ENCODE measurements at places on chromosomes 6 and 20.

GRCh38 chr6:4274382-4275082, 139.2 kb upstream of the ECI2 start:
- DNase-seq, result no peak

GRCh38 chr20:44231193-44231592, 15.9 kb upstream of the GDAP1L1 start:
- DNase-seq, result no peak

- no peak for DNase-seq
Measured at GRCh38 chr6:149499066-149499465, 14.3 kb upstream of the ZC3H12D start.

DNA sequence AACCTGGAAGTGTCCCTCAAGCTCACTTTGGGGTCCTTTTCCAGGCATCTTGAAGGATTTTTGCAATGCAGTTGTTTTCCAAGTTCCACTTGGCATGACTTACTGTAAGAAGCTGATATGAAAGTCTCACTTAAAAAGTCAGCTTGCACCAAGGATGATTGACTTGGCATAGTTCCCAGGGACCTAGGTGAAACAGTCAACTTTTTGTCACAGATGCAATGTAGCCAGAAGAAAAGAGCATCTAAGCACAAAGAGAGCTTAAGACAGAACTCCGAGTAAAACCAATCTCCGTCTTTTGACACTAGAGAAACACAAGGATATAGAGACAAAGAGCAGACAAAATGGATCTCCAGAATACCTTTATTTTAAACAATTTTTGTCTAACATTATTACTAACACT, 2.6 kb upstream of the ZSCAN12 start:
- no peak for DNase-seq

- no peak for DNase-seq
Measured at GRCh38 chr6:66048684-66049474, 341.9 kb upstream of the EYS start.

DNA sequence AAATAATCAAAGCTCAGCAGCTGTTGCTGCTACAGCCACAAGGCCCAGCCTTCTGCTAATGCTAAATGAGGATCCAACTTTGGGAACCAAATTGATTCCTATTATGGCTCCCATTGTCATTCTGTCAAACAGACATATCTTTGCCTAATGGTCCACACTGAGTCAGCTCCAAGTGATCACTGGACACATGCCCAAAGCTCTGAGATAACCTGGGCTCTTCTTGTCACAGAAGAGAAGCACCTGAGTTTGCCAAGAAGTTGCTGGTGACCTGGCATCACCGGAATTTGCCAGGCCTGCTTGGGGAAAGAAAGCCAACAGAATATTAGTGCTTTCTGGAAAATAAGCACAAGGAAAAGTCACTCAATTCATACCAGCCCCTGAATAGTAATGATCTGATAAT, 5.8 kb downstream of the TNFRSF21 start:
- DNase-seq, result no peak

GRCh38 chr6:154408891-154409500, 52.4 kb upstream of the IPCEF1 start:
- DNase-seq, result no peak

DNA sequence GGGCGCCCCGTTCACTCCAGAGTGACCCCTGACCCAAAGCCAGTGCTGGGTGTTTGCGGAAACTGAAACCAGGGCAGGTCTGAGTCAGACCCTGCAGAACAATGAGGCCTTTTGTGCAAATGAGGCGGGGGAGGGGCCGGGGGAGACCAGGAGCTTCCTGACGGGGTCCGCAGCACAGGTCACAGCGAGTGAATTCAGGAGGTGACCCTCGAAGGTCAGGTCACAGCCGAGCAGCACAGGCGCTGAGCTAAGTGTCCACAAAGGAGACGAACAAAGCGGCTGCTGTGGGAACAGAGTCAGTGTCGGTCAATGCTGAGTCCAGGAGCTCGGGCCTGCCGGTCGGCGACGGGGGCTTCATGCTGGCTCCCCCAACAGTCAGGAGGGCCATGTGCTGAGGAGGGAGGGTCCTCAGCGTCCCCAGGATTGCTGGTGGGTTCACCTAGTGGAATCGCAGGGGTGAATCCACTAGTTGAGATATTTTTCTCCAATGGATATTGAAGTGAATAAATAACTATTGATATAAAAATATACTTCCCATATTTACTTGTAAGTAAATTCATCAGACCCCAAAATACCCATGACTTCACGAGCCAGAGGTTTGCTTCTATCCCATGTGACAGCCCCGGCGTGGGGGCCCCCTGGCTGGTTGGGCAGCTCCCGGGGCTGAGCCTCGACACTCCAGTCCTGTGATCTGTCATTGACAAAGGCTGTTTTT, 188.4 kb upstream of the SULF2 start:
- DNase-seq, result no peak

GRCh38 chr6:139711804-139712585, 337.5 kb upstream of the CITED2 start:
- no peak for DNase-seq

- no peak for DNase-seq
Measured at GRCh38 chr6:111598181-111598580, 7.5 kb downstream of the TRAF3IP2 start.

- DNase-seq, result no peak
Measured at GRCh38 chr6:34834789-34835518, 43.1 kb downstream of the BLTP3A start.

DNA sequence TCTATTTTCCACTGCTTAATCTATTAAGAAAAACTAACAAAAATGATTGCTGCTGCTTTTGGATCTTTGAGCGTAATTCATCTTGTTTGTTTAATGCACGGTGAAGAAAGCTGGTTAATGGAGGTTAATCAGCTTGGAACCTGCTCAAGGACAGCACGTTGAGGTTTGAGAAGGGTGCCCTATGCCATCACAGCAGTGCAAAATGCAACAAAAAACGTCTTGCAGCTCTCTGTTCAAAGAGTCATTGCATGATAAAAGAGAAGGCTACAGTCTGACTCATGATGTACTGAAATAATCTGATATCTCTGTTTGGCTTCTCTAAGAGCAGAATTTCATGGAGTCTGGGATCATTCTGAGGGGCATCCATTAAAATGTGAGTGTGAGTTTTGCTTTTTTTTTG, 80.6 kb upstream of the PREP start:
- no peak for DNase-seq

DNA sequence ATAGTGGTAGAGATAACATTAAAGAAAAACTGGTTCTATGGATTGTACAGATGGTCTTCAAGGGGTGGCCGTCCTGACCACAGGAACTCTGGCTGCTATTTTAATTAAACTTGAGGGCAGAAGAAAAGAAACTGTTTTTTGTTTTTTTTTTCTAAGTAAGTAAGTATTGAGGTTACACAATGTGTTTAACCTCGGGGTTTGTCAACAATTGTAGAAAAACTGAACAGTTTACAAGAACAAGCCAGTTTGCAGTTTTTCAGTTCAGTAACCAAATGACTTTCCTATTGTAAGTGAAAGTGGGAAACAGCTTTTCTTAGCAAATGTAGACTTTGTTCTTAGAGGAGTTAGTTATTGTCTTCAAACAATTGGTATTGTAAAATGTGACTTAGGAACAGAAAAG, 77.0 kb downstream of the PLCB1 start:
- DNase-seq, result no peak

GRCh38 chr20:63831993-63832686, 1.1 kb upstream of the ZBTB46 start:
- DNase-seq, result no peak

DNA sequence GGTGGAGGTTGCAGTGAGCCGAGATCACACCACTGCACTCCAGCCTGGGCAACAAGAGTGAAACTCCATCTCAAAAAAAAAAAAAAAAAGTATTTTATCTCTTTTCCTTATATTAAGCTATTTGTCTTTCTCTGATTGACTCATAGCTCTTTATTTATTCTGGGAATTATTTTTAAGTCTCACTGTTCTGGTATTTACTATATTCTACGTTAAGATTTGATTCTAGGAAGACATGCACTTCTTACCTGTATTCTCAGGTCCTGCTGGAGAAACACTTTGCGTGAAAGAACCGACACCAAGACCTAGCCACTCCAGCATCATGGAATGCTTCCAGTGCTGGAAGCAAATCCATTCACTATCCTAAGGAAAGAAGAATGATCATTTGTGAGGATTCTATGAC, 17.6 kb downstream of the ZNFX1 start:
- DNase-seq, result no peak

DNA sequence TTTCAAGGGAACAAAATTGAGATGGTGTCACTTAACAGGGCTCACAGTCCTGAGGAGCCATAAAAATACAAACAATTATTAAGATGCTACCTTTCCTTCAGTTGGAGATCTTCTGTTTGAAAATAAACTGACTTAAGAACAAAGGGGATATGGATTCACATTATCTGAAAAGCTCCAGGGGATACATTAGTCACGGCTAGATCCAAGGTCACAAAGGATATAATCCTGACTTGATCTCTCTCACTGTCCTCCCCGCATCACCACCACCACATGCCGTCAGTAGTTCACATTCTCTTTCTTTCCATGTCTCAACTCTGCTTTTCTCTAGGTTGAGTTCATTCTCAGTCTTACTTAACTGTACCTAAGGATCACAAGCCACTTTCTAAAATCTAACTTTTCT, 530.4 kb upstream of the MARCKS start:
- no peak for DNase-seq

GRCh38 chr6:155993240-155993639, 537.6 kb upstream of the NOX3 start:
- DNase-seq, result no peak

DNA sequence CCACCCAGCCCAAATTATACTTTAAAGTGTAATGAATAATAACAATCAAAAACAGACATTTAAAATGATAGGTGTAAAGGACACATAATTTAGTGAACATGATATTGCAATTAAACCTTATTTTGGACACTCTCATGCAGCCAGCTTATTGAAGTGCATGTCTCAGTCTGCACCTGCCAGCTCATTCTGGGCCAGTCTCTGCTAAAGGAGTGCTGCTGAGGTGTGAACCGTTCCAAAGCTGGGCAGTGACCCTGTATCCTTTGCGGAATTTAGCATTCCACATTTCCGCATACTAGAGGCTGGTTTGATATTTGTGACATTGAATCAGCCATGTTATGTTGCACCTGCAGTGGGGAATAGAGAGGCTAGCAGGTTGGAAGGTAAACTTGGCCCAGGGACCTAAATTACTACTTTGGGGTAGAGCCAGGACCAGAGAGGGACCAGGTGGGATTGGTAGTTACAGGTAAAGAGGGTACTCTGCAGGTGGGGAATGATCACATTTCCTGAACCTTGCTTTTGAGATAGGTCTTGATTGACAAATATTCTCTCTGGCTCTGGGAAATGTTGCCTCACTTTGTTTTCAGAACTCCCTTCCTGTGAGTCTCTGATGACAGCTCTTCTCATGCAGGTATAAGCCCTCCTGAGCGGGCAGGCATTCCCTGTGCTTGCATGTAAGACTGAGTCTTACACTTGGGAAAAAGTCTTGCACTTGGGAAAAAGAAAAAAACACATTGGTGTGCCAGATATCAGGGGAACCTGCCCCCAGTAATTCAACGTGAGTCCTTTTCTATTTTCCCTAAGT, 26.2 kb downstream of the TULP4 start:
- no peak for DNase-seq

GRCh38 chr6:12342664-12343063, 52.5 kb downstream of the EDN1 start:
- DNase-seq, result no peak

DNA sequence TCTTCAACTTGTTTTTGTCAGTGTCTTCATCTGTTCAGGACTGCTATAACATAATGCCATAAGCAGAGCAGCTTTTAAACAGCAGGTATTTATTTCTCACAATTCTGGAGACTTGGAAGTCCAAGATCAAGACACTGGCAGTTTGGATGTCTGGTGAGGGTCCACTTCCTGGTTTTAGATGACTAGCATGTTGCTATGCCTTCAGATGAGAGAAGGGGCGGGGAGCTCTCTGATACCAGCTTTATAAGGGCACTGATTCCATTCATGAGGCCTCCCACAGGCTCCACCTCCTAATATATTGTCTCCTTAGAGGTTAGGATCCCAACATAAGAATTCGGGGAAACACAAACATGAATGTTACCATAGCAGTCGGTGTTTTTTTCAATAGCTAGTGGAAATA, 52.9 kb downstream of the FAM83B start:
- DNase-seq, result no peak

GRCh38 chr20:53940907-53941545, 129.4 kb downstream of the BCAS1 start:
- DNase-seq, result no peak

- DNase-seq, result no peak
Measured at GRCh38 chr6:70151616-70152015, 151.3 kb downstream of the COL9A1 start.

DNA sequence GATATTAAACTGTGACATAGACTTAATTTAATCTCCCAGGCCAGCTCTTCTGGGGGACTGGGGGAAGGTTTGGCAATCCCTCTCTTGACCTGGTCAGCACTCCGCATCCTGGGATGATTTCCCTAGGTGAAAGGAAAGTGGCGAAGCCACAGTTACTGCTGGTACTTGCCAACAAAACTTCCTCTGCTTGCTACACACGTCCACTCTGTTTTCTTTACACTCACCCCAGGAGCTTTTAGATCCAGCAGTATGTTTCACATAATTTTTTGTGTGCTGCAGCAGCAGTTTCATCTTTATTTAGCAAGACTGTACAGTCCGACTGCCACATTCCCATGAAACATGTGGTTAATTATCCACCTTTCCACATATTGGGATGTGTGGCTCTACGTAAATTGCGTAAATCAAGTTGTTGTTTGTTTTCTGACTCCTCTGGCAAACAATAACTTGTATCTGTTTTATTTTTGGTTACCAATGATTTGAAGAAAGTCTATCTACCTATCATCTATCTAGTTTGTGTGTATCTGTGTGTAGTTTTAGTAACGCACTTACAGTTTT, 284.0 kb downstream of the PHF3 start:
- DNase-seq, result no peak

- DNase-seq, result no peak
Measured at GRCh38 chr6:39964530-39964929, 30.3 kb upstream of the MOCS1 start.

GRCh38 chr20:25081065-25081729, 744 bp downstream of the VSX1 start:
- no peak for DNase-seq

GRCh38 chr20:3865152-3865886, 18.7 kb downstream of the MAVS start:
- no peak for DNase-seq

GRCh38 chr6:138966870-138967269, 21.2 kb downstream of the REPS1 start:
- no peak for DNase-seq

DNA sequence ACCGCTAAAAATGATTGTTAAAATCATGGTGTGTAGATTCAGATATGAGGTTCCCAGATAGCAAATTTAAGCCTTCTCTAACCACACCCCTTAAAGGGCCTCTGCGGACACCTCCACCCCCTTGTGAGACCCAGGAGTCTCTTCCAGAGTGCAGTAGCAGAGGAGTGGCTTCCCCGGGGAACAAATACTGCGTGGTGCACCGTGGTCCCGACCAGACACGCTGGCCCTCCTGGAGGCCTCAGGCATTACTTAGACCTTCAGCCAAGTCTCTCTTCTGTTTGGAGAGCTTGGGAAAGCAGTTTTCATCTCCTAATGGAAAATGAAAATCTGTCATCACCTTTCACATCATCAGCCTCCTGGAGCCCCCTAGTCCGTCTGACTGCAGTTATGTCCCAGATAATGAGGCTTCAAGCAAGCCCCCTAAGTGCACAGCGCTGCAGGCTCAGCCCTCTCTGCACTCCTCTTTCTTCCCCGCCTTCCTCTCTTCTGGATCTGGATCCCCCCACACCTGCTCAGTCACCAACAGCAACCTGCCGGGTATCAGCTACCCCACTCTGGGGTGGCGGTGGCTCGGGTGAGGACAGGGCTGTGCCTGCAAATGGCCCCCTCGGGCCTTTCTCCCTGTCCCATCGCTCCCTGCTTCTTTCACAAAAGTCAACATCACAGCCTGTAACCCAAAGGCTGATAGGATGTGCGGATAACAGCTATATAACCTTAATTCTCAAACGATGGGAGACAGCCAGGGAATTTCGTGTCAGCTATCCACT, 58.8 kb upstream of the TAGAP start:
- DNase-seq, result no peak
